Activated naive CD4-positive, alpha-beta T cell treated with Interleukin-2 at 50 U/mL for 16 hours (primary cell): ENCODE measurements at places on chromosomes 5 and 9.

DNA sequence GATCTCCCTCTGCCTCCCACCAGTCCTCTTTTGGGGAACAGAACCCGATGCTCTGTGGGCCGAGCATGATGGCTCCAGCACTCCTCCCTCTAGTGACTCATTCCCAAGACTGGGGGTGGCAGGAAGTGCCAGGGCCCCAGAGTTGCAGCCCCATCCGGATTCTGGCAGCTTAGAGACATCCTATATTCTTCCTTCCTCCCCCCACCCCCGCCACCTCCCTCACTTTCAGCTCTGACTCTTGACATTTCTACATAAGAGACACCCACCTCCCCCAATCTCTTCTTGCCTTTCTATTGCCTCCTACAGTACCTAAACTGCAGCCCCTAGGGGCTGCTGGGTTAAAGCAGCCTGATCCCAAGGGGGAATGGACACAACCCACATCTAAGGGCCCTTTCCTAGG, 47.1 kb upstream of the MATR3 start:
- DNase-seq: peak; percentile 71

DNA sequence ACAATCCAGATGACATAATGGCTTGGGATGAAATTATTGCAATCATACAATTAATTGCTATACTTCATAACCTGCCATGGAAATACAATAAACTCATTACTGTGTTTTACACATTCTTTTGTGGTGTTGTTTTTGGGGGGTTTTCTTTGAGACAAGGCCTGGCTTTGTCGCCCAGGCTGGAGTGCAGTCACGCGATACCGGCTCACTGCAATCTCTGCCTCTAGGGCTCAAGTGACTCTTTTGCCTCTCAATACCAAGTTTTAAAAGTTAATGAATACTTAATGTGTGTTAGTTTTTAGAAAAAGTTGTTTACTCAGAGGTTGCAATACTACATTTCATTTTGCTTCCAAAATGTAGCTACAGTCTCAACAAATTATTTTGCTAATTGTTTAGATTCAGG, 598.4 kb downstream of the CHSY3 start:
- no peak for DNase-seq

GRCh38 chr5:150036513-150036912, 36.0 kb downstream of the HMGXB3 start:
- DNase-seq: no peak

GRCh38 chr9:98074115-98074990, 17.8 kb downstream of the NANS start:
- peak; percentile 72 for DNase-seq

GRCh38 chr5:54986269-54986654, 869 bp upstream of the ESM1 start:
- DNase-seq: no peak

GRCh38 chr5:149924486-149924885, 20.1 kb downstream of the PDE6A start:
- DNase-seq: no peak

DNA sequence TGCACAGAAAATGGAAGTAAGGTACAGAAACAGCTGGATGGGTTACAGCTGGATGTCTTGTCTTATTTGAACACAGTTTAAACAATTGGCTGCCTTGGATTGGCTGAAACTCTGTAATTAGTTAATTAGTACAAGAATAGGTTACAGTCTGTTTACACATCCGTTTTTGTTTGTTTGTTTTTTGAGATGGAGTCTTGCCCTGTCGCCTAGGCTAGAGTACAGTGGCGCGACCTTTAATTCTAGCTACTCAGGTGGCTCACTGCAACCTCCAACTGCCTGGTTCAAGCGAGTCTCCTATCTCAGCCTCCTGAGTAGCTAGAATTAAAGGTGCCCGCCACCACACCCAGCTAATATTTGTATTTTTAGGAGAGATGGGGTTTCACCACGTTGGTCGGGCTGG, 368.7 kb upstream of the KLF4 start:
- no peak for DNase-seq

DNA sequence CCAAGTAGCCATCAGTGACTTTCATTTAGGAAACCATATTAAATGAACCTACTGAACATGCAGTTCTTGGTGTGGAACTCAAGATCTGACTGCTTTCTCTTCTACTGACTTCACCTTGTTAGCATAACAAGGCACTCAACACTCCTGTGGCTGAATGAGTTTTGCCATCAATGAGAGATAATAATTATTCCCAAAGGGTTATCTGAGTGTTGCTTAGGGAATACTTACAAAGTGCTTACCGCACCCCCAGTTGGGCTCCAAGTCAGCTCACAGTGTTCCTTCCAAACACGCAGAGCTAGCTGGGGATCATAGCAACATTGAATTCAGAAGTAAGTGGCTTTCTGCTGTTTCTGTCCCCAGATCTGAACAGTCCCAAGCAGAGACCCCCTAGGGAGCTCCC, 182.9 kb downstream of the SREK1 start:
- DNase-seq: no peak

DNA sequence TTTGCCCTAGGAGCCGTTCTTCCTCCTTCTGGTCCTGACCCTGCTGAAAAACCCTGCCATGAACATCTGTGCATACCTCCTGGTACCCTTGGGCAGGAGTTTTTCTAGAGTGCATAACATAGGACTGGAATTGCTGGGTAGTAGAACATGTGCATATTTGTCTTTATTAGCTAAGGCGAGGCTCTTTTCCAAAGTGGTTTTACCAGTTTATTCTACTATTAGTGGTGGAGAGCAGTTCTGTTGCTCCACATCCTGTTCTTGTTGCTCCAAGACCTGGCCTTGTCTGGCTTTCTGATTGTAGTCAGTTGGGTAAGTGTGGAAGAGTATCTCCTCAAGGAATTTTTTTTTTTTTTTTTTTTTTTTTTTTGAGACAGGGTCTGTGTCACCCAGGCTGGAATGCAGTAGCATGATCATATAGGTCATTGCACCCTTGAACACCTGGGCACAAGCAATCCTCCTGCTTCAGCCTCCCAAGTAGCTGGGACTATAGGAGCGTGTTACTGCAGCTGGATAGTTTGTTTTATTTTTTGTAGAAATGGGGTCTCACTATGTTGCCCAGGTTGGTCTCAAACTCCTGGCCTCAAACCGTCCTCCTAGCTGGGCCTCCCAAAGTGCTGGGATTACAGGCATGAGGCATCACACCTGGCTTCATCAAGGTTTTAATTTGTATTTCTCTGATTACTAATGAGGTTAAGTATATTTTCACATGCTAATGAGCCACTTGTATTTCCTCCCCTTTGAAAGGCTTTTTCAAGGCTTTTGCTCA, 85.2 kb downstream of the SPRY4 start:
- DNase-seq: no peak

DNA sequence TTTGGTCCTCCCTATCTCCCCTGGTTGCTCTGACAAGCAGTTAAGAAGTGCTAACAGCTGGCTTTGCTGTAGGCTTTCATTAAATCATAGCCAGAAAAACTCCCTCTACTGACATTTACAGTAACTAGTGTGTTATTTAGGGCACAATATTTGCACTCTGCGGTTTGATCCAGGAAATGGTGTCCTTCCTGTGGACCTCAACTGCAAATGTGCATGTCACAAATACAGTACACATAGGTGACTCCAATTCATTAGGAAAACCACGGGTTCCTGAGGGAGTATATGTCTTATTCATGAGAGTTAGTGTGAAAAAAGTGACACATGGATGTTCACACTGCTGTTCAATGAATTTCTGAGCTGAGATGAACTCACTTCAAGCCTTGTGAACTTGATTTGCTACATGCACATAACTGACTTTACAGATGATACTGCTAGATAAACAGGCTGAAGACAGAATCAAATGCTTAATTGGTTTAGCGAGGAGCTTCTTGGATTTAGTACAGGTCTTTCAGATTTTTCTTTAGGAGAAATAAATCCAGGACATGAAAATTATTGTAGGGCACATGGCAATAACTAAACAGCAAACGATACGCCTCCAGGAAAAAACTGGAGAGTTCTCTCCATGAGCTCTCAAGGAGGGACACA, 281.5 kb downstream of the EFNA5 start:
- no peak for DNase-seq

GRCh38 chr9:35908504-35909125, 675 bp upstream of the SPAAR start:
- no peak for DNase-seq

- no peak for DNase-seq
These were observed 163.6 kb downstream of the LRRC70 start for GRCh38 chr5:62742207-62742606.

- no peak for DNase-seq
These were observed 21.7 kb upstream of the ADAM19 start for GRCh38 chr5:157597277-157597676.

GRCh38 chr5:143495821-143496275, 92.4 kb upstream of the NR3C1 start:
- DNase-seq: no peak

DNA sequence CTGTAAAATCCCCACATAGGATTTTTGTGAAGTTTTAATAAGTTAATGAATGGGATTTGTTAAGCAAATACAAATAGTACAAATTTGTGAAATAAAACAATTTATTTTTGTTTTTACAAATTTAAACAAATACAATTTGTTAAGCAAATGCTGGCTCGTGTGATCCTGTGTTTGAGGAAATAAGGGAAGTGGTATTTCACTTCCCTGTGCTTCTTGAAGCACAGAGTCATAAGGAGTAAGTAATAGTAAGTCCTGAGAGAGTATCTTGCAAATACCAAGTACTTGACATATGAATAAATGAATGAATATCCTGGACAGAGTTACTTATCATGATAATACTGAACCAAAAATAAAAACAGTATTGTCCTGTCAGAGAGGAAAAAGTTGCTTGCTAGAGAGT, 9.1 kb downstream of the SMIM3 start:
- DNase-seq: no peak

DNA sequence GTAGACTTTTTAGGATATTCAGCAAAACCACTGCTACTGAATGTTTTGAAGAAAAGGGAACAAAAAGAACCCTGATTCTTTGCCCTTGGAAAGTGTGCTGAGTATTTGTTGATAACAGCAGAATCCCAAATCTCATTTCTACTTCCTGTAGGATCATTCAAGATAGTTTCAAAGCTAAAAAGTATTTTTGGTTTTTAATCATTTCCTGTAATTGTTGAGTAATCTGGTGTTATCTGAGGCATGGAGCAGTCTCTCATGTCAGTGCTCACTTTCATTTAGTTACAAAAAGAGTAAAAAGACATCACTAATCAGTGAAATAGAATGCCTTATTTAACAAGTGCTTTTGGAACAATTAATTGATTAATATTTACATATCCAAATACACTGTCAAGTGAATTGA, 56.1 kb downstream of the ITGA2 start:
- no peak for DNase-seq

- DNase-seq: no peak
These were observed 355.7 kb downstream of the ARHGEF28 start for GRCh38 chr5:73981704-73982103.

- DNase-seq: no peak
These were observed 128.2 kb downstream of the OLFM1 start for GRCh38 chr9:135215571-135216161.

- DNase-seq: no peak
These were observed 15.4 kb downstream of the FAM78A start for GRCh38 chr9:131260751-131261452.

DNA sequence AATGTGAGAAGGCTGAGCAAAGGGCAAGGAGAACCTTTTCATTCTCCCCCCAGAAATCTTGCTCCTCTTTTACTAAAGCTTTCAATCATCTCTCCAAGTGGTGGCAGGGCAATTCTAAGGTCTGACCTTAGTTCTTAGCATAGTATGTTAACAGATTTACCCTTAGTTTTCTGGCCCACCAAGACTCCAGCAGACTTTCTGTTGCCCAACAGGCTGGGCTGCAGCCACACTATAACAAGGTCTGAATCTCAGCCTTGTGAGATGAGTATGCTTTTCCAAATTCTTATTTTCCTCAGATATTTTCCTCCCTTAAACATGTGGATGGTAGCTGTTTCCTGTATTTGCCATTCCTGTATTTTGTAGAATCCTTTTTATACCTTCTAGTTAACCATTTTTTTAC, 69.5 kb downstream of the NIPBL start:
- no peak for DNase-seq

DNA sequence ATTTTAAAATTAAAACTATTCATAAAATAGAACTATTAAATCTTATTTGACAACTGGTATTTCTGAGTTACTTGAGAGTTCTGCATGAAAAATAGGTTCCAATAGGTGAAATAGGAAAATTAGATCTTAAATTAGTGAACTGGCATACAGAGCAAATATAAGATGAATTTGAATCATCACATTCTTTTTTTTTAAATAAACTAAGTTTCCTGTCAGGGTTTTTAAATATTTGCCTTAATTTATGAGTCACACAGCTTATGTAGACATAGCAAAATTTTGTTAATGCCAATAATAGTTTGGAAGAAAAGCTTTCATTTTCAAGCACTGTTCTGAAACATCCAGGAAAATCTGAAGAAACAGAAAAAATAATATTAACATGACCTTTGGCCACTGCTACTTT, 311.7 kb upstream of the HAPLN1 start:
- no peak for DNase-seq

DNA sequence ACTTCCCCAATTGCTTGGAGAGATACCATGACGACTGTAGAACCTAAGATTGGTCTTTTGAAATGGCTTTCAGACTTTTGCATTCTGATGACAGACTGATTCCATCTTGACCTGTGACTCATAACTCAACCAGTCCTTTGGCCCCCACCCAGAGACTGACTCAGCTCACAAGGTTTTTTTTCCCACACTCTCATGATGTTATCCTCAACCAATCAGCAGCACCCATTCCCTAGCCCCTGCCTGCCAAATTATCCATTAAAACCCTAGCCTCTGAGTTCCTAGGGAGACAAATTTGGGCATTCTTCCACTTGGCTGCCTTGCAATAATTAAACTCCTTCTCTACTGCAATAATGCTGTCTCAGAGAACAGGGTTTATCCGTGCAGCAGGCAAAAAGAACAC, 1263.3 kb upstream of the CDH9 start:
- DNase-seq: no peak

DNA sequence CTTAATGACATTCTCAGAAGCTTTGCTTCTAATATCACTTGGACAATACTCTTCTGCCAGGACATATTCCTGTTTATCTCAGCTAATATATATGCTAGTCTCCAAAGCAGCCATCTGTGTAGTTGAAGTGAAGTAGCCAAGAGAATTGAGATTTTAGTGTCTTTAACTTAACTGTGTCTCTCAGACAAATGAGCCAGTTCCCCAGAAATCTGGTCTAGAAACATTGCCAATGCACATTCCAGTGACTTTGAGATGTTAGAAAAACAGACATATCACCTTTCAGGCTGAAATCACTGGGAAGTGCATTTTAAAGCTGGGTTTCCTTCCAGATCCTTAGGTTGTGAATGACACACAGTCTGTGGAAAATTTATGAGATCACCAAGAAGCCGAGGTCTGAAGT, 114.6 kb downstream of the MTX3 start:
- no peak for DNase-seq

GRCh38 chr5:157917899-157918809, 59.2 kb upstream of the CLINT1 start:
- peak; percentile 67 for DNase-seq

GRCh38 chr5:88826646-88827585, 56.1 kb downstream of the MEF2C start:
- no peak for DNase-seq

- no peak for DNase-seq
These were observed 81.2 kb downstream of the RAB24 start for GRCh38 chr5:177222269-177222668.
